ENCODE measurements at places on chromosomes 1 and 21.

GRCh38 chr21:14273736-14274538 lies 58.0 kb downstream of the RBM11 start:
- no peak for DNase-seq

DNA sequence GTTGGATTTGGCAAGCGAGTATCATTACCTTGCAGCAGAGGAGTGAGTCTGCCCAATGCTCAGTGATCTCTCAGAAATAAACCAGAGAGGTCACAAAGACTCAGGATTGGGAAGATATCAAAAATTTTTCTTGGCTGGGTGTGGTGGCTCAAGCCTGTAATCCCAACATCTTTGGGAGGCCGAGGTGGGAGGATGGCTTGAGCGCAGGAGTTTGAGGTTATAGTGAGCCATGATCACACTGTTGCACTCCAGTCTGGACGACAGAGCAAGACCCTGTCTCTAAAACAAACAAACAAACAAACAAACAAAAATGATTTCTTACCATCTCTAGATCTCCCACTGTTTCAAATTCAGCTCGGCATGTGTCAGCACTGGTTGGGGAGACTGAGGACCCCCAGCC lies 13.3 kb upstream of the BECN2 start:
- no peak for DNase-seq

GRCh38 chr1:941015-941587 lies 17.4 kb downstream of the SAMD11 start:
- no peak for DNase-seq

GRCh38 chr1:37137014-37137413 lies 102.7 kb upstream of the GRIK3 start:
- DNase-seq, result no peak

DNA sequence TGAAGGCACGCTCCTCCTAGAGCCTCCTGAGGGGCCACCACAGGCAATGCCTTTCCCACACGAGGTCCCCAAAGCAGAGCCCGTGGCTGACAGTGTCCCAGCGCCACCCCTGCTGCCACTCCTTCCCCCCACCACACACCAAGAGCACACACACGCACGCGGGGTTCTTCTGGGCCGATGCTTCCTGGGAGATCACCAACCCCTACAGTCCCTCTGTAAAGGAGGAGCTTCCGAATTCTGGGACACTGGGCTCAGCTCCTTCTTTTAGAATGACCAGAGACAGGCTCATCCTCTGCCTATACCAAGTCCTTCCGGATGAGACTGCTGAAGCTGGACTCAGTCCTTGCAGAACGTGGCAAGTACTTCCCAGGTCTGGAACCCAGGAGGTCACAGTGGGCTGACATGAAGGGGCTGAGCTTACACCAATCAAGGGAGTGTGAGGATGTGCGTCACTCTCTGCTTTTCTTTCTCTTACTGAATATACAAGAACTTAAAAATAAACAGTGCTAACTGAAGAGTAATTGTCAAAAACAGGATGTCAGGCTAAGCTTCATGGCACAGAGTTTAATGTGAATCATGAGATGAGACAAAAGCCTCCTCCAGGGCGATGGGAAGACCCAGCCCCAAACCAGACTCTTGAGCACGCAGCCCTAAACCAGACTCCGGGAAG lies 12.7 kb downstream of the SSU72 start:
- no peak for DNase-seq

GRCh38 chr1:160607011-160607671 lies 27.8 kb upstream of the CD84 start:
- DNase-seq, result peak; percentile 17

DNA sequence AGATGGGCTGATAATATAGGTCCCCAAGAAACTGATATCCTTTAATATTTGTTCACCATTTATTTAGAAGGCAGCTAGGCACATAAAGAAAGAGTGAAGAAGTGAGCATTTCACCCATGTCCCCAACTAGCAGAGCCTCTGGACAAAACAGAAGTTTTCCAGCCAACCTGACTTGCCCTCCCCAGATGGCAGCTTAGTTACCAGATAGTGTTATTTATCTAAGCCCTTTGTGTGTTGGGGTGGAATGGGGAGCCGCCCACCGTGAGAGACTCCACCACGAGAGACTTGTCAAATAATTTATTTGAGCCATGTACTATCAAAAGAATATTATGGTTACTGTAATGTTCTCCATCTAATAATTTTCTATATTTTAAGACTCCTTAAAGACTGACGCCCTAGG lies 54.9 kb upstream of the C1orf198 start:
- DNase-seq, result no peak

DNA sequence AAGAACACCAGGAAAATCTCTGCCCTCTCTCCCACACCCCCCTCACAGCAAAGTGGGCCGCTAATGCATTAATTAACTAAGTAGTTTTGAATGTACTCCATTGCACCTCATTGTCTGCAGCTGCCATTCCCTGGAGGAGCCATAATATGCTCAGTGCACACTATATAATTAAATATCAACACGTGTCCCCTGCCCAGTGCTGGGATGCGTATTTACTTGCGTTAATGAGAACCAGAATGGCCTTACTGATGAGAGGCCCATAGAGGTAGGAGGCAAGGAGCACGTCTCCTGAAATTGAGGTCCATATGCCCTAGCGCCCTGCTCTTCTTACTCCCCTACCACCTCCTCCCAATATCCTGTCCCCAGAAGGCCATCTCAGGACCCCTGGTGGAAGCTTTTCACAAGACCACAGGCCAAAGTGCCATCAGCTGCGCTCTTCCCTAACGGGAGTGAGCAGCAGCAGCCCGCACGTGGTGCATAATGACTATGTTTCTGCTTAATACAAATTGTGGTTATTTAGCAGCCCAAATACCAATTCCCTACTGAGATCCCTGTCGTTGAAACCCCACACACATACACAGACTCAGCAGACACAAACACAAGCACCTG lies 76.8 kb downstream of the PLXNA2 start:
- no peak for DNase-seq

DNA sequence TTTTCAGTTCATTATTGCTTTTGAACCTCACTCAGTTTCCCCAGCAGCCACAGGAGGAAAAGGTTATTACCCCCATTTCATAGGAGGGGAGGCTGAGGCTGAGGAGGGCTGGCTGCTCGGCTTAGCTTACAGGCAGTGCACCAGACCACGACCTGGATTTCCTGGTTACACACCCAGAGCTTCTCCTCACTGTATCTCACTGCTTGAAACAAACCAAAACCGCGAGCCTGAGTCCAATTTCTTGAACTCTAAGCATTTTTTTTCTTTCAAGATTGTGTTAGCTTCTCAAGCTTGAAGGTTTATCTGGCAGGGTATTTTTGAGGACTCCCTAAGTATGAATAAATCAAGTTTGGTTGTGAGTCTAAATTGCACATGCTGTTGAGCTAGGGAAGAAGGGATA lies 188.9 kb upstream of the EDN2 start:
- no peak for DNase-seq

DNA sequence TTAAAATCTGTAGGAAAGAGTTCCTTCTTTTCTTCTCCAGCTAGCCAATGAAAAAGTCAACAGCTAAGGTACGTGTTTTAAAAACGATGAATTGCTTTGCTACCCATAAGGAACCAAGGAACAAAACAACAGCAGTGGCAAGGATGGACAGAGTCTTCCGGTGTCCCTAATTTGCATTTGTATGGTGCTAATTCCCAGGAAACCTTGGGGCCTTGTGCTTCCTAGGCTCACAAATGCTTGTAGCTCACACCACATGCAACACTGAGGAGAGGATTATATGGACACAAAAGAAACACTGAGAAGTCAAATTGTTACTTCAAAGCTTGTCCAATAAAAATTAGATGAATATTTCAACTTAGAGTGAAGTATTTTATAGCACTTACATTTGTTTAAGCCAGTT lies 1.8 kb upstream of the PGBD5 start:
- DNase-seq, result no peak

DNA sequence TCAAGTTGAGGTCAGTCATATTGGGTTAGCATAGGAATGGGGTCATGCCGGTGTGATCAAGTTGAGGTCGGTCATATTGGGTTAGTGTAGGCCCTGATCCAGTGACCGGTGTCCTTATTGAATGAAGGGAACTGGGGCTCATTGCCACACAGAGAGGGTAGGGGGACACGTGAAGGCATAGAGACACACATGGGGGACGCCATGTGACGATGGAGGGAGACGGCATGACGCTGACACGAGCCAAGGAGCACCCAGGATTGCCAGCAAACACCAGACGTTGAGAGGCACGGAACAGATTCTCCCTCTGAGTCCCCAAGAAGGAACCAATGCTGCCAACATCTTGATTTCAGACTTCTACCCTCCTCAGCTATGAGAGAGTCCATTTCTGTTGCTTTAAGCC lies 136.9 kb upstream of the ZBTB40 start:
- DNase-seq, result no peak

DNA sequence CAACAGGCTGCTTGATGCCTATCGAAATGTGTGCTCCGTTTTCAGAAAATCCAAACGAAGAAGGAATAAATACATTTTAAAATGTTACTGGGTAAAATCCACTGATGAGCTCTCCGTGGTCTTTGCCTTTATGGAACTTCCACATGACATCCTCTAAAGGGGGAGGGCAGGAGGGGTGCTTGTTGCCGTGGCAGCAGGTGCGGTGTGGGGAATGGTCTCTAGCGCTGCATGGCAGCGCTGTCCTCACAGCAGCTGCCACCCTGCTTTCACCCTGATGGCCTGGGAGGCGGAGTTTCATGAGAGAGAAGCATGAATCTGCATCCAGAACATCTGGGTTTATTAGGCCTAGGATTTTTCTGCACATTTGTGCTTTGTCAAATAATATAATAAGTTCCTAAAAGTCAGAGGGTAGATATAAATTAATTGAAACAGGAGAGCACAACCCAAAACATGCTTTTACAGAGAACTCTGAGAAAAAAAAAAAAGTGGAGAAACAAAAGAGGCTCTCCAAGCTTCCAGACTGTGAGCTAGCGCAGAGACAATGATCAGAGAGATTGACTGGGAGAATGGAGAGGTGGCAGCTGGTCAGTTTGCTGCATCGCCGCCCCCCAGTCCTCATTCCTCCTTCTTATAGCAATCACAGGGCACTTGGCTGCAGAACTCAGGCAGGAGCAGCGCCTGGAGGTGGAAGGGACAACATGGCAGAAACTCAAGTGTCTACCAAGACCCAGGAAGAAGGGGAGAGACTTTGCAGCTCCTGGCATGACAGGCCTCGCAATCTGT lies 228.6 kb downstream of the DSCAM start:
- no peak for DNase-seq

- no peak for DNase-seq
These were observed 787 bp upstream of the GIPC2 start for GRCh38 chr1:78044796-78045562.

- DNase-seq, result no peak
These were observed 99.2 kb upstream of the PALMD start for GRCh38 chr1:99546432-99547416.

DNA sequence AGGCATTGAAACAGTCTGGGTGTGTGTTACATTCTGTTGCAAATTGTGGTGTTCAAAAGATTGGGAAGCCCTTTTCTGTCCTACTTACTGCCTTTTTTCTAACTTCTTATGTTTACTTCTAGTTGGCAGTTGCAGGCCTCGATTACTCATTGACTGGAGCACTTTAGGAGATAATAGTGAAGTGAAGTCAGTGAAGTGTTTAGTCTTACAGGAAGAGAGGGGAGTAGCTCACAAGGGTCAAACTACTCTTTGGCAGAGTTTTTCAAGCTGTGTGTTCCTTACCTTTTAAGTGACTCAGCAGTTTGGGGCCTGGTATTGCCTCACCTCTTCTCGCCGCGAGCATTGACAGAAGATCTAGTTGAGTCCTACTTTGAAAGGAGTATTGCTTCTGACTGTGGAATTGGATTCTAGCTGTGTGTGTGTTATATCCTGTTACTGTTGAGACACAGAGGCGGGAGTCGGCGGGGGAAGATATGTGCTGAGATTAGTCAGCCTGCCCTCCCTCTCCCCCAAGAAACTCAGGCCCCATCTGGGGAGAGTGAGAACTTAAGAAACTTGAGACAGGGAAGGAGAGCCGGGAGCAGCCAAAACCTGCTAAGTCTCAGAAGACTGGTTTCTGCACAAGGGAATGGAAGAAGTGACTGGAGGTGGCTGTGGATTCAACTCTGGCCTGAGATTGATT lies 19.3 kb downstream of the AHCYL1 start:
- DNase-seq, result no peak

GRCh38 chr1:156281281-156281680 lies 1.3 kb downstream of the SMG5 start:
- no peak for DNase-seq

DNA sequence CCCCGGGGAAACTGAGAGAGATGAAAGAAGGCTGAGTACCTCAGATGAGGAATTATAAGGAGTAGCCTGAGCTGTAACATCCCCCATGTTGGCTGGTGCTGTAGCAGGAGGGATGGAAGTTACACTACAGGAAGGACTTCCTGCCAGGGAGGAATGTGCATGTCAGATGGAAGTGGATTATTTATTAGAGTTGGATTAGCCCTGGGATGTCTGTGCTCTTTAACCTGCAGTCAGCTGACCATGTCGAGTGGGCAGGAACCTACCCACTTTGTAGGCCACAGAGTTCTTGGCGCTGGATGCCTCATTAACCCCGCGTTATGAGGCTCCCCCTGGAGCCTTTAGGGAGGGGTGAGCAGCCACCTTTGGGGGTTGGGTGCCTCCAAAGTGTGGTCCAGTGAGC lies 757 bp upstream of the SEMA4A start:
- DNase-seq, result no peak

- no peak for DNase-seq
These were observed 26.4 kb upstream of the KCNC4 start for GRCh38 chr1:110183642-110184167.

DNA sequence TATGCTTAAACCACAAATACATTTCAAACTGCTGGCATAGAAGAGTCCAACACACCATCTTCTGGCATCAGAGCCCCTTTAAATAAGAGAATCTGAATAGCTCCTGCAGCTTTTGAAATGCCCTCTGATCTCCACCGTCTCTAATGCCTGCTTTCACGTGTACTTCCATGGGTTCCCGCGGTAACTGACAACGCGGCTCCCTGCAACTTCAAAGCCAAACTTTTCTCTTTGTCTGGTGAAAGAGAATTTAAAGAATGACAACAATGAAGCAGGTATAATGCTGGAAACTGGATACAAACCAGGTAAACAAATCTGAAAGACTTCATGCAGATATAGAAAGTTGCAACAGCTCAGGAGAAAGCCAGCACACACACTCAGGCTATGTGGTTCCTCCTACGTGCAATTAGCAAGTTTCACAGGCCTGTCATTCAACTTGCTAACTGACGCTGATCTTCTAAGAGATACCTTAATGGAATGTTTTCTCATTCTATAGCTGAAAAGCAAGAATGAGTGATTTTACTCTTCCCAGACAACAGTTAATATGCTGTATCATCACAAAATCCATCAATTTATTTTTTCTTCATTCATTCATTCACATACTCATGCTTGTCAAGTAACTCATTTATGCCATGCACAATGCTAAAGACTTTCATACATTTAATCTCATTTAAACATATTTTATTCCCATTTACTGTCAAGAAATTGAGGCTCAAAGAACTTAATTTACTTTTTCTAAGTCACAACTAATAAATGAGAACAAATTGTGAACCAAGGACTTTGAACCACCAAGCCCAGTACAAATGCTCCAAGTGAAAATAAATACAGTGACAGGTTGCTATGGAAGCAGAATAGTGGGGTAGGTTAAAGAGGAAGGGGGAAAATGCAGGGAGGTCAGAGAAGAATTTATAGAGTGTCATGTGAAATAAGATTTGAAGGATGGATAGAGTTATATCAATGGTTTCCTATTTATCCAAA lies 202.7 kb upstream of the SNX7 start:
- DNase-seq, result no peak

GRCh38 chr1:63821091-63822005 lies 47.5 kb downstream of the ROR1 start:
- DNase-seq, result no peak
